Ureter (tissue), 1 donor: ENCODE measurements at places on chromosomes 4 and X.

DNA sequence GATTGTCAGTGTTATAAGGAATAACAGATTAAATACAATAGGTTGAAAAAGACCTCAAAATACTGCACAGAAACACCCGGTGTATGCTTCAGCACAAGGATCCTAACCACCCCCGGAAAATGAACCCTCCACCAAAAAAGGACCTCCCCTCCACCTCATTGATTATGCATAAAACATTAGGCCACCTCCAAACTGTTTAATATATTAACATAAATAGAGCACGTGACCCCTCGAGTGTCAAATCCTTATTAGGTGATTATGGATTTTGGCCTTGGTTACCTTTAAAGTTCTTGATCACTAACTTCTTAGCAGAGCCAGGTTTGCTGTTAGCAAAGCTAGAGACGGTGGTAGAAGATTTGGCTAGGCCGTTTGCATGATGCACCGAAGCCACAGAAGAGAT lies 958 bp downstream of the CUL4B start:
- no peak for DNase-seq

DNA sequence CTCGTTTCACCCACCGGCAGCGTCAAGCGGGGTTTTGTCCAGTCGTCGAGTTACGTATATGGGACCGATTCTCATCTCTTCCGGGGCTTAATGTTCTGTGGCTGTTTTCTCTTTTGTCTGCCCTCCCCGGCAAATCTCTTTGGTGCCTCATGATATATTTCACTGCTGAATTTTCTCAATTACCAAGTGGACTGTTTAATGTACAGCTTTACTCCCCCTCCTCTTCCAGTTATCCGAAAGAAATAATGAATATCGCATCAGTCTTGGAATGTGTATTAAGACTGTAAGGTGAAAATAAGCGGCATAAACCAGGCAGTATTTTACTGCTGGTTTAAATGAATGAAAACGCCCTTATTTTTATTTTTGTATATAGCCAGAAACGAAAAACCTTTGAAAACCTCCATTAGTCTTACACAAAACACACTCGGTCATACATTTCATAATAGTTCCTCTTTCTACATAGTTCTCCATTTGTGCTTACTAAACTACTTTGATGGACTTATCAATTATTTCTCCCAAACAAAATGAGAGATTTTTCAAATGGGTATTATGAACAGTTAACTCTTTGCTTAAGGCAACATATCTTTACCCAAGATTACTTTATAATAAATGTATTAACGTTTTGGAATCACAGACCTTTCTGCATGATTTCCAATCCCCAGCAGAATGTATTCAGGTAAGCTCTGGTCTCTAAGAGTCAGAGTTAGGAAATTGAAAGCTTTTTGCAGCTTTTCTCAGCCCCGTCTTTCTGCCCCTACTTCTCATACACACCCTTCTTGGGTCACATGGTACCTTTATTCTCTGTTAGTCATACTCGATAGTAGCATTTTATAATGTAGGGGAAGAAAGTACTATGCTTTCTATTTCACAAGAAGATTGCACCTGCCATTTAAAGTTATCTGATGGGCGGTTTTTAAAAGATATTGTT lies 979 bp downstream of the RP2 start:
- DNase-seq: no peak

- DNase-seq: no peak
Observed at GRCh38 chr4:53595204-53595603, 3.9 kb upstream of the LNX1 start.

DNA sequence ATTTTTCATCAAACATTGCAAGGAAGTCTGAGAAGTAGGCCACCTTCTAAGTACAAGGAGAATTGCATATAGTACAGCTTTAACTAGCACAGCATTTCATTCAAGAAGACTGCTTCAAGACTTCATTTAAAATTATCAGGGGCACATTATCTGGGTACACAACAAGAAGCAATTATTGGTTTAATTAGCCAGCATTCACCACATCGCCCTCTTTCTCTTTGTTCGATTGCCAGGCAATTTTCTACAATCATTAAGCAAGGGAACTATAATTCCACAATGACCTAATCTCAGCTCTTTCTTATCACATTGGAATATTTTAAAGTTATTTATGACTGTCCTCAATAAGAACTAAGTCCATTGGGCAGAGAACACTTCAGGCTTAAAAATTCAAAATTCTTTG lies 1347.1 kb upstream of the PABPC4L start:
- no peak for DNase-seq

- no peak for DNase-seq
Observed at GRCh38 chr4:133972586-133972985, 229.0 kb downstream of the PABPC4L start.

GRCh38 chr4:157781361-157781760 lies 391.5 kb downstream of the GASK1B start:
- no peak for DNase-seq

DNA sequence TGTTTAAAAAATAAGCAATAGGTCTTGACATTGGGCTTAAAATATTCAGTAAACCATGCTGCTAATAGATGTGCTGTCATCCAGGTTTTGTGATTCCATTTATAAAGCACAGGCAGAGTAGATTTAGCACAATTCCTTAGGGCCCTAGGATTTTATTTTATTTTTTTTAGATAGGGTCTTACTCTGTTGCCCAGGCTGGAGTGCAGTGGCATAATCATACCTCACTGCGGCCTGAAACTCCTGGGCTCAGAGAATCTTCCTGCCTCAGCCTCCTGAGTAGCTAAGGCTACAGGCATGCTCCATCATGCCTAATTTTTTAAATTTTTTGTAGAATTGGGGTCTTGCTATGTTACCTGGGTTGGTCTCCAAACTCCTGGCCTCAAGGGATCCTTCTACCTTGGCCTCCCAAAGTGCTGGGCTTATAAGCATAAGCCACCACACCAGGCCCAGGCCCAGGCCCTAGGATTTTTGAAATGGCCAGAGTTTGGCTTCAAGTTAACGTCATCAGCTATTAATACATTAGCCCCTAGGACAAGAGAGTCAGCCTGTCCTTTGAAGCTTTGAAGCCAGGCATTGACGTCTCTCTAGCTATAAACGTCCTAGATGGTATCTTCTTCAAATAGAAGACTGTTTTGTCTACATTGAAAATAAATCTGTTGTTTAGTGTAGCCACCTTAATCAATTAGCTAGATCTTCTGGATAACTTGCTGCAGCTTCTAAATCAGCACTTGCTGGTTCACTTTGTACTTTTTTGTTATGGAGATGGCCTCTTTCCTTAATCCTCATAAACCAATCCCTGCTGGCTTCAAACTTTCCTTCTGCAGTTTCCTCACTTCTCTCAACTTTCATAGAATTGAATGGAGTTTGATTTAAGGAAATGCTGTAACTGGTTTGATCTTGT lies 35.8 kb downstream of the EIF2S3 start:
- no peak for DNase-seq

GRCh38 chrX:15849555-15849954 lies 5.1 kb downstream of the AP1S2 start:
- no peak for DNase-seq

- DNase-seq: no peak
Observed at GRCh38 chr4:37385424-37385823, 140.9 kb downstream of the NWD2 start.

- no peak for DNase-seq
Observed at GRCh38 chr4:55617587-55618197, 18.4 kb downstream of the NMU start.

GRCh38 chr4:6316461-6317003 lies 46.9 kb downstream of the WFS1 start:
- DNase-seq: no peak

GRCh38 chr4:126969360-126970235 lies 663.2 kb upstream of the INTU start:
- DNase-seq: no peak

DNA sequence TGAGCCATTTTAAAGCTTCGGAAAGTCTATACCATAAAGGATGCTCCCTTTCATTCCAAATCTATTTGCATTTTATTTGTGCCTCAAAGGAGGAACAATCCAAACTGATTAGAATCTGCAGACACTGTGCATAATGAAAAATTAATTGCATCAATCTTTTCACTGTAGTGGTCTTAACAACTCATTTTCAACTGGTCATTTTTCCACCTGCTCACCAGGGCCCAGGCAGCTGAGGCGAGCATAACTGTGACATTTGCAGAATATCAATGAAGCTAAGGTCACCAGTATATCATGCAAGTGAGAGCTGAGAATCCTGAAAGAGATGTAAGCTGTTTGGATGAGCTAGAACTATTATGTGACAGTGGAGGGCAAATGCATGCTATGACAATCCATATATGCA lies 387.3 kb upstream of the TECRL start:
- no peak for DNase-seq

- no peak for DNase-seq
Observed at GRCh38 chrX:45757272-45757671, 556.6 kb upstream of the DIPK2B start.

- DNase-seq: no peak
Observed at GRCh38 chr4:155694100-155694785, 27.6 kb downstream of the GUCY1A1 start.

DNA sequence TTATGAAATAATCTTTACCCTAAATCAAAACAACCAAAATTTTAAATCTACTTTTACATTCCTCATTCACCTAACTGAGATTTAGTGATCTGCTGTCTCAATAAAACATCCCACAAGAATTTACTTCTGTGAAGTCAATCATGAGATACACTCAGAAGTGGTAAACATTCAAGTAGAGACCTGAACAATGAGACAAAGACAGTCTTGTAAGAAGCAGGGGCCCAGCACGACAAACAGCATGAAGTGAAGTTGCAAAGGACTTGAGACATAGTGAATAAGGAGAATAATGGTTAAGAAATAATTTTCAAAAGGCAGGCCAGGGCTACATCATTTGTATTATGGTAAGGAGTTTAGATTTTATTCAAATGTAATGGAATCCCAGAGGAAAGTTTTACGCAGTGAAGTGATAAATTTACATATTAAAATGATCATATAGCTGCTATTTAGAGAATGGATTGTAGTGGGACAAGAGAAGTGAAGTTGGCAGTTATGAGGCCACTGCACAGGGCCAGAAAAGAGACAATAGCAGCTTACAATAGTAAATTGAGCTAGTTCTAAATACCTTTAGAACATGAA lies 101.9 kb downstream of the MAB21L2 start:
- no peak for DNase-seq

DNA sequence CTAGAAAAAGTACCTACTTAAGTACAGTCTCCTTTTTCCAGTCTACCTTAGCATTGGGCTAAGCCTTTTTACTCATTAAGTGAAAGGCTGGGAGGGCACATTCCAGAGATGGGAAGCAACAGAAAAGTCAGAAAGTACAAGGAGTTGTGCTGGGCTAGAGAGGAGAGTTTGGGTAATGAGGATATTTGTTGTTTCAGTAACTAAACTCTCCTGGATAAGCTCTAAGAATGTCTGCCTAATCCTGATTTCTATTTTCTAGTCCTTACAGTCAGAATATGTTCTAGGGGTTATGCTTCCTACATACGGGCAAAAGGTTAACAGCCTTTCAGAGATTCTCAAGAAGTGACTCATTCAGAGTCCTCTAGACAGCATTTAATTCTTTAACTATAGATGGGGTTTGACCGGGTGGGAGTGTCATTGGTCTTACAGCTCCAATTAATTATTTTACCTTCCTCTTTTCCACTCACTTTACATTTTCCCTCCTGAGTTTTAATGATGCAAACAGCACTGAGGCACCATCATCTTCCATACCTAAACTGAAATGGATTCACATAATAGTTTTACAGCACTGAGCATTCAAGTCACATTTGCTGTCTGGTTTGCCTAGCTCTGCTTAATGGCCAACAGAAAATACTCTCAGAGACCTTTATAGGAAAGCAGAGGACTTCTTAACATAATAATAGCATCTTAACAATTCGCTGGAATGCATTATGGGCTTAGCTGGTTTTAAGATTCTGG lies 42.9 kb downstream of the USP26 start:
- DNase-seq: no peak

GRCh38 chr4:142567199-142567598 lies 278.9 kb downstream of the INPP4B start:
- DNase-seq: no peak

DNA sequence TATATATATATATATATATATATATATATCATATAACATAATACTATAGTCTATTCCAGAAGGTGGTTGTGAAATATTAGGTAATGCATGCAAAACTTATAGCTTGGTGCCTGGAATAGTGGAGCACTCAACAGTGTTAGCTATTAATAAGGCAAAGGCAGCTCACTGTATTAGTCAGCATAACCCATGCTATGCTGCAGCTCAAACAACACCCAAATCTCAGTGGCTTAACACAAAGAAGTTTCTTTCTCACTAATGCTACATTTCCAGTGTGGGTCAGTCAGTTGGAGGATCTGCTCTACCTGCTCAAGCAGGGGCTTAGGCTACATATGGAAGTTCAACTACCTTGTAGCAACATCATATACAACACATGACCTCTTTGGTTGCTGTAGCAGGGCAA lies 5.2 kb upstream of the RPGR start:
- DNase-seq: no peak

GRCh38 chrX:19046343-19047215 lies 62.7 kb upstream of the PHKA2 start:
- DNase-seq: no peak

DNA sequence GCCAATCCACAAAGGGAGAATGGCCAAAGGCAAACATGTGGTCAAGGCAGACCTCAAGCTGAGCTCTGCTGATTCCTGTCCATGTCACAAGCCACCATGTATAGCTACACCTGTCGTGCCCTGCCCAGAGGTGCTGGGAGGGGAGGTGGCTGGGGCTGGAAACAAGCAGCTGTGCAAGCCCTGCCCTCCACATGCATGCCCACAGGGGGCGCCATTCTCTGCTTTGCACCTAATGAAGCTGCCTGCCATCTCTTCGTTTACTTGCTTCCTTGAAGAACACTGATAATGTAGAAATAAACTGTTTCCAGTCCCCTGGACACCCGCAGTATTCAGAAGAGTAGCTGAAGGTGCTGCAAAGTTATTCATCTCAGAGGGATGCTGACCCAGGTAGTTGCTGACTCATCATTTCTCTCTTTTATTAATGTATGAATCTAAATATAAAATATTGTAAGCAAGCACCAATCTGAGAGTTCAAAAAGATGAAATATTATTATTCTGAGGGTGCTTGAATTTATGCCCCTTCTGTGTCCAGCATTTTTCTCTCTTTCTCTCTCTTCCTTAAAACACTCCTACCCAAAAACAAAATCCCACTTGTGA lies 278.6 kb downstream of the ADGRA3 start:
- no peak for DNase-seq

GRCh38 chr4:7361280-7361895 lies 73.3 kb downstream of the PSAPL1 start:
- DNase-seq: no peak

GRCh38 chrX:41604177-41604576 lies 84.6 kb upstream of the GPR34 start:
- DNase-seq: no peak

DNA sequence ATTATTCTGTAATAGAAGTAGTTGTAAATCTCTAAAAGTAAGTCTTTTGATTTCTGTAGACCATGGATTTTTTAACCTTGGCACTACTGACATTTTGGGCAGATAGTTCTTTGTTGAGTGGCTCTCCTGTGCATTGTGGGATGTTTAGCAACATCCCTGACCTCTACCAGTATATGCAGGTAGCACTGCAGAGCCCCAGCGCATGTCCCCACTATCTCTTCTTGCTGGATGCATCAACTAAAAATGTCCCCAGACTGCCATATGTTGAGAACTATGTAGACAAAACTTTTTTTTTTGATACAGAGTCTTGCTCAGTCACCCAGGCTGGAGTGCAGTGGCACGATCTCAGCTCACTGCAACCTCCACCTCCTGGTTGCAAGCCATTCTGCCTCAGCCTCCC lies 4.8 kb downstream of the UBE2K start:
- DNase-seq: no peak
